Lung (tissue), 17 donors: ENCODE measurements at places on chromosomes 5 and 9. TPM values are rescaled to one million over a fixed set of nuclear protein-coding genes. Genes with fewer than 3 reads are reported as not detected.

The TRMO gene
- 13.8 TPM for polyA plus RNA-seq

The CD274 gene
- 30.7 TPM for polyA plus RNA-seq

The TSSK1B gene
- polyA plus RNA-seq: not detected

The ST8SIA4 gene
- 9.2 TPM for polyA plus RNA-seq

The FGD3 gene
- 45.9 TPM for polyA plus RNA-seq

The SHISAL2B gene
- not detected for polyA plus RNA-seq

The WDR38 gene
- 6.0 TPM for polyA plus RNA-seq

The TMEM252 gene
- polyA plus RNA-seq: not detected
